Putamen (tissue), 1 donor: ENCODE measurements at places on chromosomes 13 and 19.

GRCh38 chr13:114015969-114016295, 42.1 kb upstream of the C13orf46 start:
- no peak for DNase-seq

DNA sequence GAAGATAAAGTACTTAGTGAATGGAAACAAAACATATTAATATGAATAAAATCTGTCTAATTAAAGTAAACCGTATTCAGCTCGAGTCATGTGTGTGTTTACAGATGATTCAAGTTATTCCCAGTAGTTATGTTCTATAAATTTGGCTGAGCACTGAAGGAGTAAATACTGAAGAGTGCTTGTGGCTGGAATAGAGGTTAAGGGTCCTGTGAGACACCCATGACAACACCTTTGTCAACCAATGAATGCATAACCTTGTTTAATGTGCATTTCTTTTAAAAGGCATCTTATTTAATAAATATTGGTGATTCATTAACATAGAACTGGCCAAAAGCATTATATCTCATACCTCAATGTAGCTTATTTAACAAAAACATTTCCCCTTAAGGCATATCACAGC, 577.8 kb upstream of the SLITRK5 start:
- DNase-seq = no peak

DNA sequence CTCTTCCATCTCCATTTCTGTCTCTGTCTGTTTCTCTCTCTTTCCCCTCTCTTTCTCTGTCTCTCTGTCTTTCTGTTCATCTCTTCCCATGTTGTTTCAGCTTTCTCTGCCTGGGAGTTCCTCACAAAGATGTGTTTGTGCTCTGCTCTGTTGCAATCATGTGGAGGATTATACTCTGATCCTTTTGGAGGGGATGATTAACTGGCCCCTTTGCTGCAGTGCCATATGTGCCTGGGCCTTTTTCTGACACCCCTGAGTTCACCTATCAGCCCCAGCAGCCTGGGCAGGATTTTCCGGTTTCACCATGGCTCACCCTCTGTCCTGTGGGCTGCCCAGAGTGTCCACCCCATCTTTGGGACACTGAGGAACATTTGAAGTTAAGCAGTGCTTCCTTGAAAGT, 9.0 kb upstream of the TEX26 start:
- no peak for DNase-seq

DNA sequence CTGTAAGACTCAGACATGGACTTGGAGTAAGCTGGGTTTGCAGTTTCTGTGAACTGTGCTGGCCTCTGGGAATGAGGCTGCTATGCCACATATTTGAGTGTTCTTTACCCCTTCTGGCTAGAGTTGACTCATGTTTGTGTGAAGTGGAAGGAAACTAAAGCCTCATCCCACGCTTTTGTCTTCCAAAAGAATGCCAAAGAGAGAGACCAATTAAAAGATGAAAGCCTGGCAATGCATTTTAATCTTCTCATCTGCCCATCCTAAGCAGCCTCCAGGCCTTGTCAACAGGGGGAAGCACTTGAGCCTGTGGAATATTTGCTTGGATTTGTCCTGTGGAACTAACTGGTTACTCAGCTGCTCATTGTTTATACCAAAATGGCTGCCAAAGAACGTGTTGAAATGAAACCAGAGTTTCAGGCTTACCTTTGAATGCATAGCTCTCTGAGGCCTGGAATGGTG, 49.1 kb downstream of the LMO7 start:
- no peak for DNase-seq

GRCh38 chr13:39941911-39942551, 286.6 kb downstream of the COG6 start:
- no peak for DNase-seq

DNA sequence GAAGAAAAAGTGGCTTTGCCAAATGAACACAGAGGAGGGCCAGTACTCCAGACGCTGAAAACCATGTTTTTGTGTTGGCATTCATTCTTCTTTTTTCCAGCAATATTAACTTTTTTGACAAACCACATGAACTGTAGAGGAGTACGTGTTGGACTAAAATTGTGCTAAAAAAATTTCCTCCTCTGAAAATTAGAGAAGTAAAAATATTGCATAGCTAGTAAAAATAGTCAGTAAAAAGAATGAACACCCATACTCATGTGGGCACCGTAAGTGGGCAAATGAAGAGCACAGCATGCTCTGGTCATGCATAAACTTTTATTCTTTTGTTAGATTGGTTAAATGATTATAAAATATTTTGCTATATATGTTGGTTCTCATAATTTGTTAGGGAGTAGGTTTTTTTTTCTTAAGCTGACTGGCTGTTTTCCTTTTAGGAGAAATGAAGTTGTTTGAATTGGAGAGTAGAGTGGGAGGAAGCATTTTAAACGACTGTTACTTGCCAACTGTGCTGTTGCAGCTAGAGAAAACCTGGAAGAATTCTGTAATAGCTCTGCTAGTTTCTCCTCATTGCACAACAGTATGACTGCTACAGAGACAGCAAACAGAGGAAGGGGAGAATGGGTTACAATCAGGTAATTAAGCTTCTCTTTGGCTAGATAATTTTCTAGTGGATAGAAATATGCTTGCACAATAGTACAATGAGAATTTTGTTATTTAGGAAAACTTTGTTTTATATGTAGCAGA, 222.4 kb downstream of the KCTD12 start:
- peak; percentile 9 for DNase-seq

- DNase-seq = no peak
These were observed 25.1 kb downstream of the TUBGCP3 start for GRCh38 chr13:112562786-112563383.

DNA sequence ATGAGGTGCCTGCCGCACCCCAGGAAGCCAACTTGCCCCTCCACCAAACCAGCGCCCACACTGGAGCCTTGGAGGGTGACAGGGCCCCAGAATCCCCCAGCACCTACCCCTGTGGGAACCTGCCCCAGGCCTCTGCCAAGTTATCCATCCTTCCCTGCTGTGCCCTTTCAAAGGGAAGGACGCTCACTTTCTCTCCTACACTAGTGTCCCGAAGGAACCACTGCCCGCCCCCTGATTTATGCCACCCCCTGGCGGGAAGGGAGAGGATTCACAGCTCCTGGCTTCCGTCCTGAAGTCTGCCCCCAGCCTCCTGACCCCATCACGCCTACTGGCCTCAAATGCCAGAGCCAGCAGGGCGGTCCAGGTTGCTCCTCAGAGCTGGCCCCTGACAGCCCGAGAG, 1.4 kb downstream of the EVI5L start:
- DNase-seq = no peak
